ENCODE measurements at places on chromosomes 6 and 20.

DNA sequence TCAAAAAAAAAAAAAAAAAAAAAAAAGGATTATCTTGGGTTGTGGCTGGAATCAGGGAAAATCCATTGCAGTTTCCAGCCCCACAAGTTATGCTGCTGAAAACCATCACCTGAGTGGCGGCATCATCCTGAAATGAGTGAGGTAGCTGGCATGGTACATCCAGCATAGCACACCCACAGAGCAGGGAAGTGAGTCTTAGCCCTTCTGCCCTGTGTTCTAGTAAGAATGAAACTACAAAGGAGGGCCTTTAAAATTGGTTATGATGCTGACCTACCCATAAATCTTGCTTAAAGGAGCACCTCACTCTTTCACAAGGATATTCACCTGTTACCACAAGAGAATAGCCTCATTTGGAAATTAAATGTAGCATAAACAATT lies 119.2 kb downstream of the NFATC2 start:
- DNase-seq = no peak

GRCh38 chr20:59120491-59120890 lies 43.1 kb upstream of the ZNF831 start:
- no peak for DNase-seq

GRCh38 chr6:26350858-26351543 lies 14.0 kb upstream of the BTN3A2 start:
- no peak for DNase-seq

DNA sequence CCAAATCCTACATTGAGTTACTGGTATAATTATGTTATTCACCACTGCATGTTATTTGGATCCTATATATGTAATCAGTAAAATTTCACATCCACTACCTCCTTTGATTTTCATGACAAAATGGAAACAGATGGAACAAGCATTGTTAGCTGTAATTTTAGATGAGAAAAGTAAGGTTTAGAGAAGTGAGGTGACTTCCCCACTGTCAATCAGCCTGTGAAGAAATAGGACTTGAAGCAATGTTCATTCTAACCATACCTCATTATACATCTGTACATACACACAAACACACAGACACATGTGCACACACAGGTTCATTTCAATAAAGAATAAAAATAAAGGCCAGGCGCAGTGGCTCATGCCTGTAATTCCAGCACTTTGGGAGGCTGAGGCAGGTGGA lies 23.7 kb upstream of the QKI start:
- no peak for DNase-seq

GRCh38 chr20:23311947-23312506 lies 38.6 kb upstream of the NXT1 start:
- DNase-seq = no peak

GRCh38 chr6:149249370-149250357 lies 67.8 kb upstream of the TAB2 start:
- DNase-seq = no peak

DNA sequence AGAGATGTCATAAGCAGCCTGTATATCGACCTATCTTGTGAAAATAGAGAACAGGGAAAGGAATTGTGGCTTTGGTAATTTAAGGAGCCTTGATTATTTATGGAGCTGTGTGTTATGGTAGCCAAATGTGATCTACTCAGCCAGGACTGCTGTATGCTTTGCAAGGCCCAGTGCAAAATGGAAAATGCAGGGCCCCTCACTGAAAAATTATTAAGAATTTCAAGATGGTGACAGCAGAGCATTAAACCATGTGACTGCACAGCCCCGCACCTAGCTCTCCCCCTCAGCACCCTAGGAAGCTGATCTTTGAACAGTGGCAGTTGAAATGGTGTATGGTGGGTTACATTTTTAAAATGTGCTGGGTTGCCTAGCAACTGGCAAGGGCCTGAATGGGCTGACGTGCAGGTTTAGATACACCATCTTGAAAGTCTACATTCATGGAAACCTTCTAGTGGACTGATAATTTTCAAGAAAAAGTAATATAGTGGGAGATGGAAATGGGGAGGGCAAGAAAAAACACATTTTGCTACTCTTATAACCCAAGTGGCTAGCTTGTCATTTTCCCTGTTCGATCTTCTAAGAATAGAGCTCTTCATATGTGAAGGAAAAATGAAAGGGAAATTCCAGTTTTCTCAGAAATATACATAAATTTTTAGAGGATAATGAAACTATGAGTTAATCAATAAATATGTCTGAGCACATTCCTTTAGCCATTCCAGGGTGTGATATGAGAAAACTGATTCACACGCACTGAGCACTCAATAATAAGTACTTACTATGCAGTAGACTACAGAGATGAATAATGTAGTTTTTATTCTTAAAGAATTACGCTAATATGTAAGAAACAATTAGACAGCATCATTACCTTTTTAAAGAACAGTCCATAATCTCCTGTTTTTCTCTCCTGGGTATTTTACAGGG lies 208.0 kb downstream of the ARHGAP18 start:
- no peak for DNase-seq

DNA sequence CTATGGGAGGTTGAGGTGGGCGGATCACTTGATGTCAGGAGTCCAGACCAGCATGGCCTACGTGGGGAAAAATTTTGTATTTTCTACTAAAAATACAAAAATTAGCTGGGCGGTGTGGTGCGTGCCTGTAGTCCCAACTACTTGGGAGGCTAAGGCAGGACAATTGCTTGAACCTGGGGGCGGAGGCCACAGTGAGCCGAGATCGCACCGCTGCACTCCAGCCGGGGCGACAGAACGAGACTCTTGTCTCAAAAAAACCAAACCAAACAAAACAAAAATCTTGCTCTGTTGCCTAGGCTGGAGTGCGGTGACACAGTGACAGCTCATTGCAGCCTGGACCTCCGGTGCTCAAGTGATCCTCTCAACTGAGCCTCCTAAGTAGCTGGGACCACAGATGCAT lies 16.2 kb downstream of the OR2W1 start:
- DNase-seq = no peak

GRCh38 chr6:18215436-18215835 lies 48.9 kb downstream of the DEK start:
- no peak for DNase-seq

DNA sequence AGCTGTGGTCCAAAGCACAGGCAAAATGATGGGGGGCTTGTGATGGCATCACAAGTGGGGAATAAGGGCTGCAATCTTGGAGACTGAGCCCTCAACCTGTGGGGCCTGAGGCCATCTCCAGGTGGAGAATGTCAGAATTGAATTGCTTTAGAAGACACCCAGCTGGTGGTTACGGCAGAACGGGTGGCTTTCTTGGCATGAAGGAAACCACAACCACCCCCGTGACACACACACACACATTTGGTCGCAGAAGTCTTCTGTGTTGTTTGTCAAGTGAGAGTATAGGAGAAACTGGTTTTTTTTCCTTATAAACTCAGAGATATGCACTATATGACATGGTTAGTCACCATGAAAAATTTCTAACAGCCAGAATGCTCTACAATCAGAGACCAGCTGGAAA lies 139.5 kb upstream of the CDH4 start:
- no peak for DNase-seq

GRCh38 chr20:5608442-5609161 lies 141.6 kb upstream of the SHLD1 start:
- DNase-seq = no peak

- DNase-seq = no peak
Observed at GRCh38 chr6:35417979-35418661, 34.0 kb upstream of the FANCE start.

GRCh38 chr6:152863618-152864326 lies 113.2 kb downstream of the VIP start:
- peak; percentile 62 for DNase-seq

GRCh38 chr6:14408446-14408845 lies 290.9 kb downstream of the CD83 start:
- DNase-seq = no peak

- DNase-seq = no peak
Observed at GRCh38 chr6:64736421-64736950, 970.5 kb downstream of the EYS start.

DNA sequence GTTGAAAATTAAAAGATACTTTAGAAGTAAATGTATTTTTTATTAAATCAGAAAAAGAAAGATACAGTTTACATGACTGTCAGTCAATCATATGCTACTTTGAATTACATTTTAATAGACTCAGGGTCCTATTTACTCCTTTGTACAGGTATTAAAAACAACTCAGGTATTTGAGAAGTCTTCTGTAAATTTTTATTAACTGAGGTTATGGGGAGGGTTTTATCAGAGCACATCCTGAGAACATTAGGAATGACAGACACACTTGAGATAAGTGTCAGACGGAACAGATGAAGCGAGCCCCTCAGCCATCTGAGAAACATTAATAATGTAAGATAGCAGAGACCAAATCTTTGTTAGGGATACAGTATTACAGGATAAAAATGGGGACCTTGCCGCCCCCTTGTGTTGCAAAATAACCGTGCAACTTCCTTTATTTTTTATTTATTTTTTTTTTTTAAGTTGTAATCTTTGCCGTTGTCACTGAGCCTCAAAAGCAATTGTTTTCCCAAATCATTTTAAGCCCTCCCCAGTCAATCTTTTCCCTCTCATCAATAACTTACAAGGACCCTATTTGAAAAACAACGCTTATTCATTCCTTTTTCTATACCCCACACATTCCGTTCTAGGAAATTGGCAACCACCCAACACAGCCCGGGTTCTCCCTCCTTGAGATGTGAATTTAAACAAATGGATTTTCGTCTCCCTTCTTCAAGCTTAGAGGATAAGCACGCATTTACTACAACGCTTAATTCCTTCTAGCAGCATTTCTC lies 126.7 kb downstream of the BCAS1 start:
- no peak for DNase-seq

DNA sequence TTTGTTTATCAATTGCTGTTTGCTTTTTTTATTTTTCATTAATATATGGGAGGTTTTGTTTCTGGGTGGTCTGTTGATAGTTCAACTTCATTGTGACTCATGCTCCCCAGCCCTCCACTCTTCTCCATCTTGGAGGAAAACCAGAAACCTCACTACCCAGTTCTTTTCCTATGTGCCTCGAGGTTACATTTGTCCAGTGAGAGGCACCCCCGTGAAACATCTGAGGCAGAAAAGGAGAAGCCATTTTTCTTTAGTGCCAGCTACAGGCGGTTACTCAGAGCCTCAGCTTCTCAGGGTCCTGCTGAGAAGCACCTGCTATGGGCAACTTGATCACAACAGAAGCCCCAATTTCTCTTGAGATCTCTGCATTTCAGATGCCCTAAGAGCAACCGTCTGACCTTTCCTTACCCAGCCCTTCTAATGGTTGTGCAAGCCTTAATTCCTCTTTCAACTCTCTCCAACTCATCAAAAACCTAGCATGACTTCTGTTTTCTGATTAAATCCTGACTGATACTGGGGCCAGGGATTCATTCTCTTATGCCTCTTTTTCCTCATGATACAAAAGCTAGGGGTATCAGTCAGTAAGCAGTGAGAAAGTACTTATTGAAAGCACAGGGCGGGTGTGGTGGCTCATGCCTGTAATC lies 144.6 kb downstream of the ELOVL4 start:
- no peak for DNase-seq

GRCh38 chr6:92559611-92560010 lies 859.7 kb downstream of the EPHA7 start:
- DNase-seq = no peak

- no peak for DNase-seq
Observed at GRCh38 chr6:79707621-79708020, 76.5 kb downstream of the SH3BGRL2 start.

GRCh38 chr6:166400181-166400580 lies 17.4 kb upstream of the MPC1 start:
- no peak for DNase-seq

DNA sequence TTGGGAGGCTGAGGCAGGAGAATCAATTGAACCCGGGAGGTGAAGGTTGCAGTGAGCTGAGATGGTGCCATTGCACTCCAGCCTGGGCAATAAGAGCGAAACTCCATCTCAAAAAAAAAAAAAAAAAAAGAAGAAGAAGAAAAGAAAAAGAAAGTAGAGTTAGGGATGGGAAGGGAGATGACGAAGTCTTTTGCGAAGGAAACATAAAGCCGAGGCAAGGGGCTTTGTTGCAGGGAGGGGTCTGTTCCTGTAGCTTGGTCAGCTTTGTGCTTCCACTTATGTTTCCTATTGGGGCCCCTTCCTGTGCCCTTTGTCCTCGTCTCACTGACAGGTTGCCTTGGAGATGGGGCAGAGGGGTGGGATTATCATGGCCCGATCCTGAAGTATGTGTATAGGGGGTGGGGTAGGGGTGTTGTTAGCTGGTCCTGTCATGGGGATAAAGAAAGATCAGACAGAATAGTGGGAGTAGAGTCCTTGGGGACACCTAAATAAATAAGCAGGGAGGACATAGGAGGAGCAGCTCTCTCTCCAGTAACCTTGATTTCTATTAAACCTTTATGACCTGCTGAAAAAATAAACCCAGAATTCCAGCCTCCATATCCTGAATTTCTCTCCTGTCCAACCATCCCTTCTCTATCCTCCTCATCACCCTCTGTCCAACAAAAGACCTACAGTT lies 1.1 kb upstream of the CLIC1 start:
- DNase-seq = no peak

DNA sequence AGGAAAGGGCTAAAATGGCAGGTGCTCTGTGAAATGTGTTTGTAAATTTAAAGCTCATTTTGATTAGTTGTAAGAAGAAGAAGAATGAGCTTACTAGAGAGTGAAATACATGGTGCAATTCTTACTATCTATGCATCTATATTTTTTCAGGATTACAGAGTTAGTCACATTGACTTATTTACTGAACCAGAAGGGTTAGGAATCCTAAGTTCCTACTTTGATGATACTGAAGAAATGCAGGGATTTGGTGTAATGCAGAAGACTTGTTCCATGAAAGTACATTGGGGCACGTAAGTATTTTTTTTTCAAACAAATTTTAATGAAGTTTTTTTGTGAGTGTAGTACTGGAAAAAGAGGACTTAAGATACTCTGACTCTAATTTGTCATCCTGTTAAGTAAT lies 99.3 kb downstream of the RTN4IP1 start:
- DNase-seq = no peak

DNA sequence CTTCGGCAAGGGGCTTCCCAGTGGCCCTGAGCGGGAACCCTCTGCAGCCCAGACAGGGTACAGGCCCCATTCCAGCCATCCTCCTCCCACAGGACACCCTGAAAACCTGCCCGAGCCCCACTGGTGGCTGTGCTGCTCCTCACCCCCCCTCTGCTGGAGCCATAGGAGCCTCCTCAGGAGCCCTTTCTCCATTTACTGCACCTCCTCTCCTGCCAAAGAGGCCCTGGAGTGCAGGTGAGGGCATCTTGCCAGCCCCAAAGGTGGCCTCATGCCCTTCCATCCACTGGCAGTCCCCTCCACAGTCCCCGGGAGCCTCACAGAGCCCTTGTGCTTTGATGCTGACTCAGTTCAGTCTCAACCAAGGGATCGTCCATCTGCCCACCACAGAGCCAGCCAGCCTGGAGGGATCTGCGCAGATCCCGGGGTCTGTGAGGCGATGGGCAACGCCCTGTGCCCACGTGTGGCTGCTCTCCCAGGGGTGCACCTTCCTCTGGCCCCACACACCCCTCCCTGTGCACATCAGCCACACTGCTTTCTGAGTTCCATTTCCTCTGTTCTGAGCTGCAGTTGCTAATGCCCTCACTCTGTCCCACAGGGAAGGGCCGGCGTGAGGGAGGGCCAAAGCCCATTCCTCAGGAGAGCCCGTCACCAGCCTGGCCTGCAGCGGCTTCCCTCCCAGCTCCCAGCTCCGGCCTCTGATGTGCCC lies 228.5 kb downstream of the DLL1 start:
- DNase-seq = no peak

- DNase-seq = no peak
Observed at GRCh38 chr6:90870561-90870960, 283.7 kb upstream of the MAP3K7 start.

Measured in SHP77 treated with DMSO at 0.1 percent for 48 hours (cell line).